Stimulated activated CD4-positive, alpha-beta T cell treated with anti-CD3 and anti-CD28 coated beads, Interleukin-1b, Interleukin-23, amount 100 ng/mL, for 1 hour (primary cell): ENCODE measurements at places on chromosomes 7 and 10.

DNA sequence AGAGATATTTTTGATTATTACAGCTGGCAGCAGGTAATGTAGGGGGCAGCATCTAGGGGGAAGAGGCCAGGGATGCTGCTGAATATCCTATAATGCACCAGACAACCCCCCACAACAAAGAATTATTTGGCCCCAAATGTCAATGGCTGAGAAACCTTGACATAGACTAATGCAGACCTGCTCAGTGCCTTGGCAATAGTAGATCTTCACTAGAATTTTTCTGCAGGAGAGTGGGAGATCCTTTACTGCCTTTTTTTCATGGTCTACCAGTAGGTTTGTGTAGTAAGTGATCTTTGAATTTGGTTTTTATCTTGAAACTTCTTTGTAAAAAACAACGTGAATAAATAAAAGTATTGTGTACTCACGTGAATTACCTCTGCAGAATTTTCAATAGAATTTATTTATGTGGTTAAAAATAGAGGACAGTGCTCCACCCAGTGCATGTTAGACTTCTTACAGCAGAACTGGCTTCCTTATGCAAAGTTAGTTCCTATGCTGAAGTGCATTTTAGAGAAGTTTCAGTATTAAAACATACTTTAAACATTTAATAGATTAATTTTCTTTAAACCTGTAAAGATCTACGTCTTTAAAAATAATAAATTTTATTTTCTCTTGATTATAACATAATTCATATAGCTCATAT lies 199.6 kb upstream of the HDAC9 start:
- no peak for DNase-seq

- no peak for DNase-seq
Observed at GRCh38 chr7:47418601-47419309, 163.2 kb downstream of the TNS3 start.

GRCh38 chr7:139071680-139072079 lies 35.8 kb upstream of the ZC3HAV1L start:
- DNase-seq = no peak

DNA sequence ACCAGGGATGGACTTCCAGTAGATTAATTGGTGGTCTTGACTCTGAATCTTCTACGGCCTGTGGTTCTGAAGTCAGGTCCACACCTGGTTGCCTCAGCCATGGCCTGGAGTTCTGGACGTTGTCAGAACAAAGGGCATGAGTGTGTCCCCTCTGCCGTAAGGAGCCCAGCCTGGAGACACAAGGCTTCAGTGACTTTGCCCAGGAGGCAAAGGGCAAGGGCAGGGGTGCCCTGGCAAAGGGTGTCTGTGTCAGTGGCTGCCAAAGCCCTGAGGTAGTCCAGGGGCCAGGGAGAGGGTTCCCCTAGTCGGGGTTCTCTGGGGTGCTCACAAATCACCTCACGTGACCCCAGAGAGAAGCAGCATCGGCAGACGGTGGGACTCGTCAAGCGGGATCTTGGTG lies 273.2 kb upstream of the ZNF32 start:
- DNase-seq = no peak

DNA sequence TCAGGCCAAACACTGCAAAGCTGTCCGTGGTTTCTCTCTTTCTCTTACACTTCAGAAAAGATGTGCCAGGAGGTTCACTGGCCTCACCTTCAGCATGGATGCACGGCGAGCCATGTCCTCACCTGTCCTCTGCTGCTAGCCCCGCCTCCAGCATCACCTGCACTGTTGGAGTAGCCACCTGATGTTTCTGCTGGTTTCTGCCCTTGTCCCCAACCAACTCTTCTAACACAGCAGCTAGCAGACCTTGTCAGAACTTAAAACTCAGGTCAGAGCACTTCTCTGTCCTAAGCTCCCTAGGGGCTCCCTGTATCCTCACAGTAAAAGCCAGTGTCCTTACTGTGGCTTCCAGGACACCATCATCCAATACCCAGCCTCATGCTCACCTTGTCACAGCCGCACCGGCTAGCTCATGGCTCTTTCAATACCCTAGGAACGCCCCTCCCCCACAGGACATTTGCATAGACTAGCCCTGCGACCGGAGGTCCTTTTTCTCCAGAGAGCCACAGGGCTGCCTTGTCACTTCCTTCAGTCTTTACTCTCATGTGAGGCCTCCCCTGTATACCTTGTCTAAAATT lies 15.2 kb downstream of the PALD1 start:
- DNase-seq = no peak

DNA sequence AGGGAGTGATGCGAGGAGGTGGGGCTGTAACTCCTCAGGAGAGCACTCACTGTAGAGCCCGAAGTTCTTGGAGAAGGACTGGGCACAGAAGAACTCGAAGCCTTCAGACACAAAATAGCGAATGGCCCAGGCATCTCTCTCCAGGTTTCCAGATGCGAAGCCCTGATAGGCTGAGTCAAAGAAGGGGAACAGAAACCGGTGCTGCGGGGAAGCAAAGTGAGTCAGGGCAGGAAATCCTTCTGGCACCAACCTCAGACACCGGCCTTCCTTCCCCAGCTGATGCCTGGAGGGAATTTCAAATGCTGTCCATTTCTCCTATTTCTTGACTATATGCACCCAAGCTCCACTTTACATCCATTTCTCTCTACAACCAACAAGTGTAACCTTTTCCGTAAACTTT lies 26.8 kb downstream of the GOT1 start:
- DNase-seq = no peak

- no peak for DNase-seq
Observed at GRCh38 chr7:147524726-147525250, 1065.8 kb upstream of the C7orf33 start.

DNA sequence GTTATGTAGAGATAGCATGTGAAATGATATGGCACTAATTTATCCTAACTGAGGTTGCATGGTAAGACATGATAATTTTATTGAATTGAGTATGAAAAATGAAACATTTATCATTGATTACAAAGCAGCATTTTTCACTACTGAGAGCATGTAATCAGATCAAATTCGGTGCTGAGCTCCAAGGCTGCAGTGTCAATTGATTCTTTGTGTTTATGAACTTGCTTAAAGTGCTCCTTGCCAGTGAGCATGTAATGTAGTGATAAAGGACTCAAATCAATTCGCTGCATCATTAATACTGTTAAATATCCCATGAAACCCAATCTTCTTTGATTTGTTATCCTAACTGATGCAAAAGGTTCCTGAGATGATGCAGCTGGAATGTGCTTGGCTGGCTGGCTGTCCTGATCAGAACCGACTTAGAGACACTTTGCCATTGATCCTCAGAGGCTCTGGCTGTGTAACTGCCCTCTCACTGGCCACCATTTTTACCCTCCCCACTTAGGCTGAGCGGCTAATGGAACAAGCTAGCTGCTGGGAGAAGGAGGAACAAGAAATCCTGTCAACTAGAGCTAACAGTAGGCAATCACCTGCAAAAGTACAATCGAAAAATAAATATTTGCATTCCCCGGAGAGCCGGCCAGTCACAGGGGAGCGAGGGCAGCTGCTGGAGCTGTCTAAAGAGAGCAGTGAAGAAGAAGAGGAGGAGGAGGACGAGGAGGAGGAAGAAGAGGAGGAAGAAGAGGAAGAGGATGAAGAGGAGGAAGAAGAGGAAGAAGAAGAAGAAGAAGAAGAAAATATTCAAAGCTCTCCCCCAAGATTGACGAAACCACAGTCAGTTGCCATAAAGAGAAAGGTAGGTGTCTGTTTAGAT lies 89.8 kb upstream of the SAMD8 start:
- no peak for DNase-seq

DNA sequence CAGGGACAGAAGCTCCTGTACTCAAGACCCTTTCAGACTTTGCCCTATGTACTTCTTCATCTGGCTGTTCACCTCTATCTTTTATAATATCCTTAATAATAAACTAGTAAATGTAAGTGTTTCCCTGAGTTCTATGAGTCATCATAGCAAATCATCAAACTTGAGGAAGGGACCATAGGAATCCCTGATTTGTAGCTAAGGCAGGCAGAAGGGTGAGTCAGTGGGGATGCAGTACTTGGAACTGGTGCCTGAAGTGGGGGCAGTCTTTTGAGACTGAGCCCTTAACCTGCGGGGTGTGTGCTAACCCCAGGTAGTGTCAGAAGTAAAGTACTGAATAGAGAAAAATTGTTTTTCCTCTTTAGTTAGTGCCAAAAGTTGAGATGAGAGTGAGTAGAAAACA lies 6.2 kb upstream of the TMEM243 start:
- DNase-seq = no peak

- no peak for DNase-seq
Observed at GRCh38 chr10:2037246-2037645, 299.9 kb upstream of the ADARB2 start.

GRCh38 chr7:53699215-53699837 lies 663.9 kb downstream of the POM121L12 start:
- no peak for DNase-seq

- DNase-seq = no peak
Observed at GRCh38 chr7:139589474-139589873, 66.0 kb downstream of the CLEC2L start.

DNA sequence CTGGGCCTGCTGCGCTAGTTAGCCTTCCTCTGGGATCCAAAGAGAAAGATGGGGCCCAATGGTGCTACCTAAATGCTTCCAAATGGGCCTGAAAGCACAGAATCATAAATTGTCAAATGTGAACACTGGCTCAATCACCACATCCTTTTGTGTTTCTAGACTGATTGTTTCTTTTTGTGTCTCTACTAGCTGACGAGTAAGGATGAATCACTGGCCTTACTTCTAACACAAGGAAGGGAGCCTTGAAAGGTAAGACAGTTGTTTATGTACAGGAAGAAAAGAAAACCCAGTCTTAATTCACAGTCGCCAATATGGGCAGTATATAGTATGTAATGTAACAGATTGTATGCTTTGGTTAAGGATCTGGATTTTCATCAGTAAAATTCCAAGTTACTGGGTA lies 89.5 kb downstream of the ZNF92 start:
- DNase-seq = no peak

GRCh38 chr10:86218842-86219241 lies 147.8 kb downstream of the GRID1 start:
- no peak for DNase-seq

DNA sequence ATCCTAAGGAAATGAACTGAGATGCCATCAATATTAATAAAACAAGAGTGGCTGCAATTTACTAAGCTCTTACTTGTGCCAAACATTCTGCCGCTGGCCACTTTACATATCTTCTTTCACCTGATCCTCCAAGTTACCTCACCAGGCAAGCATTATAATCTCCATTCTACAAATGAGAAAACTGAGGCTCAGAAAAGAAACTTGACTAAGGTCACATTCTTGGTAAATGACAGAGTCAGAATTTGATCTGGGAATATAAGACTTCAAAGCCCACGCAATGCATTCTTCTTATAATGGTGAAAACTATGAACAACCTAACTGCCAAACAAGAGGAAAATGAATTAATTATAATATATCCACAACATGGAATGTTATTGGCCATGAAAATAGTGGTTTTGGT lies 46.1 kb upstream of the SMNDC1 start:
- no peak for DNase-seq

GRCh38 chr10:89805599-89806013 lies 104.2 kb downstream of the KIF20B start:
- DNase-seq = no peak

DNA sequence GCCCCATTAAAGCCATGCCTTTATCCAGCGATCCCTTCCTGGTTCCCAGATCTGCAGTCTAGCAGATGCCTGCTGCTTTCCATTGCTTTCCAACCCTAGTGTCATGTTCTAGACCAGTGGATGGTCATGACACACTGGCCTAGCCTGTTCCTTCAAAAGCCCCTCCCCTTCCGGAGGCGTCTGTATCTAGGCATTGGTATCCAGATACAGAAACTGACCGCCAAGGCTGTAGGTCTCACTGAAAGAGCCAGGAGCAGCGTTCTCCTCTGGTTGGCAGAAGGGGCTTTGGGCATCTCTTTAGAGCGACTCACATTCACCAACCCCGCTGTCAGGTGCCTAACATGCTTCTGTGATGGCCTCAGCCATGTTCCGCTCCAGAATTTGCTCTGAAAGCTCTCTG lies 22.6 kb downstream of the JCAD start:
- no peak for DNase-seq
